ENCODE measurements at places on chromosomes 5 and 9. TPM values are rescaled to one million over a fixed set of nuclear protein-coding genes. Genes with fewer than 3 reads are reported as not detected.

MTAP gene
- 25.3 TPM for total RNA-seq

DNA sequence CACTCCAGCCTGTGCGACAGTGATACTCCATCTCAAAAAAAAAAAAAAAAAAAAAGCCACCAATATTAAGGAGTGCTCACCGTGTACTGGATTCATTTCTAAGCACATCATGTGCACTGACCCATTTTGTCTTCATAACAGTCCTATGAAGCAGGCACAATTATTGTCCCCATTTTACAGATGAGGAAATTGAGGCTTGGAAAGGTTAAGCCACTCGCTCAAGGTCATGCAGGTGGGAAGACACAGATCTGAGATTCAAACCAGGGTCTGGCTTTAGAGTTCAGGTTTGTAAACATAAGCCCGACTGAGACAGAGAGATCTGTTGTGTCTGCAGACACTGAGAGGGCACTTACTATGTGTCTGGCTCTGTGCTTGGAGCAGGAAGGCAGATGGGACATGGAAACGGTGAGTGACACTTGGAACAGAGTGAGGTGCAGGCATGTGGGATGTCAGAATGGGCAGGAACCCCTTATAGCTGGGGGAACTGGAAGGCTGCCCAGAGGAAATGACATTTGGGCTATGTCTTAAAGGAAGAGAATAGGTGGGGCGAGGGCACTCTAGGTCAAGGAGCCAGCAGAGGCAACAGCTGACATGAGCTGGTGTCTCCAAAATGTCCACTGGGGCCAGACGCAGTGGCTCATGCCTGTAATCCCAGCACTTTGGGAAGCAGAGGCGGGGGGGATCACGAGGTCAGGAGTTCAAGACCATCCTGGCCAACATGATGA lies 69.9 kb downstream of the STK10 start:
- DNase-seq: no peak

POLR3G gene
- 0.88 TPM for total RNA-seq

GRCh38 chr5:175811589-175811988 lies 59.8 kb upstream of the CPLX2 start:
- no peak for DNase-seq

- no peak for DNase-seq
These were observed 650 bp downstream of the MRRF start for GRCh38 chr9:122265149-122265915.

DNA sequence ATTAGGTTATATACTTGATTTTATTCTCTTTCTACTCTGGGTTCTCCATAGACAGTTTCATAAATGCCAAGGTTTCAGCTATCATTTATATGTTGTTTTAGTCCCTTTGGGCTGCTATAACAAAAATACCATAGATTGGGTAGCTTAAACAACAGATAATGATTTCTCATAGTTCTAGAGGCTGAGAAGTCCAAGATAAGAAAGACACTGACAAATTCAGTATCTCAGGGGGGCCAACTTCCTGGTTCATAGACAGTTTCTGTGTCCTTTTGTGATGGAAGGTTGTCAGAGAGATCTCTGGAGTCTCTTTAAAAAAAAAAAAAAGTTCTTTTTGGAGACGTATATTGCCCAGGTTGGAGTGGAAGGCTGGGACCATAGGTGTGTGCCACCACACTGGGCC lies 113.3 kb downstream of the SCAMP1 start:
- no peak for DNase-seq

SSNA1 gene
- total RNA-seq: 72.3 TPM

- DNase-seq: no peak
These were observed 38.3 kb downstream of the FAM13B start for GRCh38 chr5:137994556-137994955.

DNA sequence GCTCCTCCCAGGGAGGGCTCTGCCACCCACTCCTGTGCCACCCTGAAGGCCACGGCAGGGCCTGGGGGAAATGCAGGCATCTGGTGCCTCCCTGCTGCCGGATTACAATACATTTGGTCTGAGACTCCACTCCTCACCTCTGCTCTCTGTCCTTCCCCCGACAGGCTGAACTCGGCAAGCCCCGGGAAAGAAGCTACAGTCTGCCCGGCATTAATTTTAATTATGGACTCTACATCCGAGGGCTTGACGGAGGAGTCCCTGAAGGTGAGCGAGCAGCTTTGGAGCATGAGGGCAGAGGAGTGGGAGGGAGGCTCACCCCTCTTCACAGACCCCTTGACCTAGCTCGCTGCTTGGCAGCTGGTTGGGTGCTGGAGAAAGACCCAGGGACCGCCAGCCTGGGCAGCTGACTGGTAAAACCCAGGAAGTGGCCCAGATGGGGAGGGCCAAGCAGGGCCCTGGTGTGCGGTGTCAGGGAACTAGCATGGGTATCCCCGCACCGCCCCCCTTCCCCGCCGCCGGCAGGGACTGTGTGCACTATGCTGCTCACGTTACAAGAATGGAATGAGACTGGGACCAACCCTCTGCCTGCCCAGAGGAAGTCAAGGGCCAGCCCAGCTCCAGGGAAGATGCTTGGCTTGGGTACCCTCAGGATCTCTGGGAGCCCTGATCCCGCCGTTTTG lies 83.7 kb upstream of the BARHL1 start:
- DNase-seq: no peak

GRCh38 chr5:169307646-169308045 lies 6.7 kb upstream of the SLIT3 start:
- DNase-seq: no peak
